ENCODE measurements at places on chromosomes 4 and X.

- DNase-seq = no peak
These were observed 11.2 kb upstream of the TAB3 start for GRCh38 chrX:30900227-30900626.

GRCh38 chrX:133850399-133850798 is 135.0 kb downstream of the GPC3 start:
- DNase-seq = no peak

DNA sequence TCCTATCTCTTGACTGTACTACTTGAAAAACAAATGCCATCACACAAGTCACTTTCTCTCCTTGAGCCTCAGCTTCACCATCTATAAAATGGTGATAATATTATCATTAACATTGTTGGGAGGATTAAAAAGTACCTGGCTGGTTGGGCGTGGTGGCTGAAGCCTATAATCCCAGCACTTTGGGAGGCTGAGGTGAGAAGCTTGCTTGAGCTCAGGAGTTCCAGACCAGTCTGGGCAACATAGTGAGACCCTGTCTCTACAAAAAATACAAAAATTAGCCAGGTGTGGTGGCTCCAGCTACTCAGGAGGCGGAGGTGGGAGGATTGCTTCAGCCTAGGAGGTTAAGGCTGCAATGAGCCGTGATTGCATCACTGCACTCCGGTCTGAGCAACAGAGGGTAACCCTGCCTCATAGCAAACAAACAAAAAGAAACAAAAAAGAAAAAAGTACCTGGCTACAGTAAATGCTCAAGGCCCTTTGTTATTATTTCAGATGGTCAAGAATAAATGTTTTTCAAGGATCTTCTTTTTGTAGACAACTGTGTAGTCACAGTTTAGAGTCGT is 120.3 kb downstream of the CHRNA9 start:
- no peak for DNase-seq

DNA sequence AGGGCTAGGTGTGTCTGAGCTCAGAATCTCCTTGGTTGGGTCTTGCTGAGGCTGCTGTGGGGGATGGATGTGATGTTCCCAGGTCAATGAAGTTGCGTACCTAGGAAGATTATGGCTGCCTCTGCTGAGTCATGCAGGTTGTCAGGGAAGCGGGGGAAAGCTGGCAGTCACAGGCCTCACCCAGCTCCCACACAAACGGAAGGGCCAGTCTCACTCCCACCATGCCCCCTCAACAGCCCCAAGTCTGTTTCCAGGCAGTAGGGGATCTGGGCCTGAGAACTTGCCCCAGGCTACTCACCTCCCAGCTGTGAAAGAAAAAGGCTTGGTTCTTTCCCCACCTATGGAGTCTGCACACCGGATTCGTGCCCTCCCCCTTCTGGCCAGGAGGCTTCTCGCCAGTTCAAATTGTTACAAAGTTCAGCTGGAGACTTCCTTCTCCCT is 72.9 kb downstream of the WDR44 start:
- DNase-seq = no peak

GRCh38 chrX:39710776-39711175 is 387.0 kb downstream of the BCOR start:
- no peak for DNase-seq

DNA sequence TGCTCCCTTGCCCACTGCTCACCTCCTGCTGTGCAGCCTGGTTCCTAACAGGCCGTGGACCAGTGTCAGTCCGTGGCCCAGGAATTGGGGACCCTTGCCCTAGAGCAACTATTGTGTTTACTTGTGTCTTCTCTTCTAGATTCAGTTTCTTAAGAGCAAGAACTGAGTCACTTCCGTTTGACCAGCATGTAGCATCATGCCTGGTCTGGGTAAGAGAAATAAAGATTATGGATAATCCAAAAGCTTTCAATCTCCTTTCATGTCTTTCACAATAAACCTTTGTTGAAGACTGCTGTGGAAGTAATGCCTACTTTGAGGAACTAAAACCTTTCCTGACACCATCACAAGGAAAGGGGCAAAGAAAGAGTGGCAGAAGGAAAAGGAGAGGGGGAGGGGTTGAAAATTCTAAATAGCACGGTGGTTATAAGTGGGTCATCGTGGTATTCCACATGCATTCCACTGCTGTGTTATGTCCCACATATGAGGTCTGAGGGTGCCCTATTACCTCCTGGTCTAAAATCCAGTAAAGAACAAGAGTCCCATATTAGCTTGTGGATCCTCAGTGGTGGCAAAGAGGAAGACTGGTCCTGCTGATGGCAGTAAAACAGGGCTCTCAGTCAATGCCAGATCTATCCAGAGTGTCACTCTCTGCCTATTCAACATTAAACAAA is 133.4 kb downstream of the RASL11B start:
- no peak for DNase-seq

- no peak for DNase-seq
These were observed 279.6 kb upstream of the CLNK start for GRCh38 chr4:10963958-10964703.

DNA sequence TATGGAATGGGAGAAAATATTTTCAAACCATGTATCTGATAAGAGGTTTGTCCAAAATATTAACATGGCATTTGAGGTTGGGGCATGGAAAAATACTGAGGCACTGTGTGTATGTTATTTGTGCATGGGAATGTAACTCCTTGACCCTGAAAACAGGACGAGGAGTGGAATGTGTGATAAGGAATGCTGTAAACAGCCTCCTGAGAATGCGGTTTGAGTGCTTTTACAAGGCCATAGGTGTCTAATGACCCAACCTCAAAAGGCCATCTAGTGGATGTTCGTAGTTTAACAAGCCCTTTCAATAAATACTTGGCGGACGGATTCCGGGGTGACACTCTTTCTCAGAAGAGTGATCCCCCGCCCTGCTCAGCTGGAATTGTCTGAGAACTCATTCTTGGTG is 162.9 kb upstream of the USP9X start:
- DNase-seq = no peak

DNA sequence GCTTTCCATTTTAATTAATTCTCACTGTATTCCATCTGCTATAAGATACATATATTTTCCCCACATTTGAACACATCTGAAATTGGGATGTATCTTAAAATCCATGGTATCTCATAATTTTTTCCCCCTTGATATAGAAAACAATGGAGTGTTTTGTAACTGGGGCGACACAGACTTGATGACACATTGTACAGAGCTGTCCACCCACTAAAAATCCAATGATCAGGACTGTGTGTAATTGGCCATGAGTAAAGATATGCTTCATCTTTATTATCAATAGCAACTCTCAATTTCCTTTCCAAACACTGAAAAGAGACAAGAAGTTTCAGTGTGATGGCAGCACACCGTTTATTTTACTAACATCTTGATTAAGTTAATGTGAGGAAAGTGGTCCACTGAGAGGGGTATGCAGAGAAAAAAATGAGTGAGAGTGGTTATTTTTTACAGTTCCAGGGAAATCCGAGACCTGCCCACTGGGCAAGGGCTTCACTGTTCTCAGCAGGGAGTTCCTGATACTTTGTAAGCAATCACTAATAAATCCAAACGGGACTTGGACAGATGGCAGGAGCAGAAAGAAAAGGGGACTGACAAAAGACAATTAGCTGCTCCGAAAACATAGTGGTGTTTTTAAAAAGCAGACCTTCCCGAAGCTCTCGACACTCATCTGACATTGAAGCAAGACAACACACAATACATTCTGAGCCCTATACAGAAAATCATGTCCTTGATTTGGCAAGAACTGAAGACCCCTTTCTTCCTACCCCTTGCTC is 149.4 kb downstream of the TSPAN5 start:
- no peak for DNase-seq

All from activated CD4-positive, alpha-beta T cell treated with anti-CD3 and anti-CD28 coated beads, Interleukin-2, amount 50 U/mL, for 4 hours (primary cell).